ENCODE measurements at places on chromosomes 11 and 22.

DNA sequence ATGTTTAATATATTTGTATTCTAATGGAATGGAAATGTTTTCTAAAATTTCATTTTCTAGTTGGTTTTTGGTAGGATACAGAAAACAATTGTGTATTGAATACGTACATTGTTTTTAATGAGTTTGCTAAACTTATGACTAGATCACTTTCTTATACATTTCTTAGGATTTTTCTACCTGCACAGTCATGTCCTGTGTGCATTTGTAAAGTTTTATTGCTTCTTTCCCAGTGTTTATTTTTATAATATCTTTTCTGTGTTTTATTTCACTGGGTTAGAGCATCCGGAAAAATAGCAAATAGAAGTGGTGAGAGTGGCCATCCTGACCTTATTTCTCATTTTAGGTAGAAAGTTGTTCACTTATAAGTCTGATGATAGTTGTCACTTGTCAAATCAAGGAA lies 103.6 kb downstream of the TMEM135 start:
- no peak for DNase-seq

- DNase-seq, result no peak
These were observed 77.9 kb downstream of the BTBD10 start for GRCh38 chr11:13384908-13385640.

- DNase-seq, result no peak
These were observed 5.1 kb upstream of the WT1 start for GRCh38 chr11:32440312-32440908.

- DNase-seq, result peak; percentile 2
These were observed 62.7 kb downstream of the STK33 start for GRCh38 chr11:8531312-8531711.

DNA sequence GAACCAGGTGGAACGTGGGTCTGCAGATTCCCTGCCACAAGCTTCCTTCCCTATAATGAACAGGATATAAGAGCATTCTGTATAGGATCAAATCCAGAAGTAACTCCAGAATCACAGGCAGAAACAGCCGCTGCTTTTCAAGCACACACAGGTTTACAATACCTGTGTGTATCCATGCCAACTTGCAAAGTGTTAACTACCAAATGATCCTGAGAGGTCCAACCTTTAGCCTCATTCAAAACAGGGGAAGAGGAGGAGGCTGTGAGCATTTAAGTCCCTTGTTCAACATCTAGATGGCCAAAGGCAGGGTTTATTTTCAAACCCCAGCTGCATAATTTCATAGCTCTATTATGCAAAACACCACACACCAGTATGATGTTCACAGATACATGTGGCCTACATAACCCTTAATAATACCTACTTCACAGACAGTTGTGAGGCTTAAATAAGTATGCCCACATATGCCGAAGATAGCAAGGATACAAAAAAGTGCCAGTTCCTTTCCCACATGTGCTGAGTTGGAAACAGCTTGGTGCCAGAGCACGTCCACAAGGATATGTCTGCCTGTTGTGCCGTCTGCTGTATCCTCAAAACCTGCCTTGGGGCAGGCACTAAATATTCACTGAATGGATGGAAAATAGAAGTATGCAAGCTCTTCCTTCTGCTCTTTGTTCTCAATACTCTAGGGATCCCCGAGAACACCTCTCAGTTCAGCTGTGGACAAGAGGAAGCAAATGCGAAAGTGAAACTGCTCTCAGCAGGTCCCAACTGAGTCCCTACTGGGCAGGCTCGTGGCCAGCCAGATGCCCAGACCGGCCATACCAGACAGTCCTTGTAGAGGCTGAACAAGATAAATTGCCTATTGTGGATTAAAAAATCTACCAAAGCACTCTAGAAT lies 66.8 kb downstream of the LARGE1 start:
- DNase-seq, result peak; percentile 59

DNA sequence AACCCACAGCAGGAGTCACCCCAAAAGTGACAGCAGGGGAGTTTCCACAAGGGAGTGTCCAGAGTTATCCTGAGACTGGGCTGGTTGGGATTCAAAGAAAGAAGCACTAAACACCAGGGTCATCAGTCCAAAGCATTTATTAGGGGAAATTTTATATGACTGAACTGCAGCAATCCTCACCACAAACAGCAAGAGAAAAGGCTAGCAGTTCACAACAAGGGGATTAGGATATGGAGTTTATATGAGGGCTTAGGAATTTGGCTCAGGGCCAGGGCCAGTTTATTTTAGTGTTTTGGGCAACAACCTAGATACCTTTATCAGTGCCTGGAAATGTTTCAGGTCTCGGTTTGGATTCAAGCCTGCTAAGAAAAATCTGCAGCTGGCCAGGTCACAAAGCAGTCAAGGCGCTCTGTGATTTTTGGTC lies 4.6 kb upstream of the TMEM126A start:
- DNase-seq, result no peak

DNA sequence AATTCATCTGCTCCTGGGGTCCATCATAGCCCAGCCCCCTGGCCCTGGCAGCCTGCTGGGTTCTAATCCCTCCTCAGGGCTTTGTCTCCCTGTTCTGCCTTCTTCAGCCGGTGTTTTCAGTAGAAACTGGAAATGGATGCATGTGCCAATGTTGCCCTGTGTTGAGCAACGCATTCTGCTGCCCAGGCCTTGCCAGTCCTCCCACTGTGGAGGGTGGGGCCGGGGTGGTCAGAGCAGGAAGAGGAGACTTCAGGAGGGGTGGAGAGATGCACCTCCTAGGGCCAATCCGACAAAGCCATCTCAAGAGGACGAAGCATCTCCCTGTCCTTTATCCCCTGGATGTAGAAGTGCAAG lies 27.6 kb upstream of the ZBTB16 start:
- no peak for DNase-seq

DNA sequence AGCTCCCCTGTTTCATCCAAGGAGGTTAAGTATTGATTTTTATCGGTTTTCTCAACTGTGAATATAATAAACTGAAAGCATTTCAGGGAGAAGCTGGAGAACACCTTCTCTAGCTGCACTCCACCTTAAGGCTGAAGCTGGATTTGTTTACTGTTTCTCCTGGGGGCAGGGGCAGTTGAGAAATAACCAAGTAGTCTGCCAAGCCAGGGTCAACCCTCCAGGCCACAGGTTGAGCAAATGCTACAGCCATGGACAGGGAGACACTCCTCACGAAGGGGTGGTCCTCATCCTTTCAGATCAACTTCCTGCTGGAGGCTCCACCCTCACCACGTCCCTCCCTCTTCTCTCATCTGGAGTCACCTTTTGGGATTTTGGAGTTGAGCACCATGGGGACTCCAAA lies at the start of gene TTC36:
Gene TTC36, plus strand, starts transcription at position 366 of the 400 bp plus-strand sequence. Its CDS starts 21 bp downstream, at position 387.
- no peak for DNase-seq

- DNase-seq, result no peak
These were observed 55.4 kb downstream of the CDON start for GRCh38 chr11:126007238-126007637.

- DNase-seq, result no peak
These were observed 24.5 kb upstream of the CCDC134 start for GRCh38 chr22:41775976-41776375.

DNA sequence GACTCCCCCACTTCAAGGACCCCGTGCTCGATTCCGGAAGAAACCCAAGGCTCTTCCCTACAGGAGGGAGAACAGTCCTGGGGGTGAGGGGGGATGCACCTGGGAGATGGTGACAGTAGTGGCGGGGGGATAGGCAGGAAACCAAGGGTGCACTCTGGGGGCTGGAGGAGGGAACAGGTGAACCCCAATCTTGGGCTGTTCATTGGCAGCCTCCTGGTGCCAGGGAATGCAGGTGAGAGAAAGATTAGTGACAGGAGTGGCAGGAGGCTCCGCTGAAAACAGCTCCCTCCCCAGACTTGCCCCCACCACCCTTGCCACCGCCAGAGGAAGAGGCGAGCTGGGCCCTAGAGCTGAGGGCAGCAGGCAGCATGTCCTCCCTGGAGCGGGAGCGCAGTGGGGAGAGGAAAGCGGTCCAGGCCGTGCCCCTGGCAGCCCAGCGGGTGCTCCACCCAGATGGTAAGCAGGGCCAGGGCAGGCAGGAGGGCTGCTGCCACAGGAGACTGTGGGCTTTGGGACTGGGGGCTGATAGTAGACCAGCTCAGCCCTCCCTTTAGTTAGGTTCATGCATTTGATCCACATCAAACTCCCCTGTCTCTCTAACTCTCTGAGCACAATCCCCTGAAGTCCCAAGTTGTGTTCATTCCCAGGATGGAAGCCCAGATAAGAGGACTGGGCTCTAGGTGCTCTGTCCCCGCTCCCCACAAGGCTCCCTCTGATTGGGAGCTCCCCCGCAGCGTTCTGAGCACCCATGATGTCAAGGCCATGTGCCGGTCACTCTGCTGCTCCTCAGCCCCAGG lies 14.5 kb downstream of the ROBO3 start:
- no peak for DNase-seq

DNA sequence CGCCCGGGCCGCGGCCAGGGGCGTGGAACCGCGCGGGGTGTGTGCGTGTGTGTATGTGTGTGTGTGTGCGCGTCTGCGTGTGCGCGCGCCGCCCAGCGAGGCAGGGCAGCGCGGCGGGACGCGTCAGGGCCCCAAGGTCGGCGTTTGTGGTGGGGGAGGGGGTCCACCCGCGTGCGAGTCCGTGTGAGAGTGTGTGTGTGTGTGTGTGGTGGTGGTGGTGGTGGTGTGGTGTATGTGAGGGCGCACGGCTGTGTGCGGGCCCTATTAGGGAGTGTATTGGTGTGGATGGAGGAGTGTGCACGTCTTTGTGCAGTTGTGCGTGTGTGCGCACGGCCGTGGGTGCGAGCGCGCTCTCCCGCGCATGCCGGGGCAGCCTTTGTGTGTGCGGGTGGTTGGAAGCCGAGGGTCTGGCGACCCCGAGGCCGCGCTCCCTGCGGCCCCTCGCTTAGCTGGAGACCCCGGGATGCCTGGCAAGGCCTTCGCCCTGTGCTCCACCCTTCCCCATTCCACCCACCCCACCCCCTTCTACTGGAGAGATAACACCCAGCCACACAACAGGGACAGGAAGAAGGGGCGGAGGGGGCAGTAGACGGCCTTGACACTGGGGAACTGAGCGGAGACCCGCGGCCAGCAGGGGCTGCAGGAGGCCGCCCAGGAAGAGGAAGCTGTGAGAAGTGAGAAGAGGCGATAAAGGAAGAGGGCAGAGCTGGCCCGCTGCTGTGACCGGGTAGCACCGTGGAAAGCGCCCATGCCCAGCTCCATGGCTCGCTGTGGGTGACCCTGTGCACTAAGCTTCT lies 528 bp upstream of the ARRB1 start:
- DNase-seq, result peak; percentile 9

DNA sequence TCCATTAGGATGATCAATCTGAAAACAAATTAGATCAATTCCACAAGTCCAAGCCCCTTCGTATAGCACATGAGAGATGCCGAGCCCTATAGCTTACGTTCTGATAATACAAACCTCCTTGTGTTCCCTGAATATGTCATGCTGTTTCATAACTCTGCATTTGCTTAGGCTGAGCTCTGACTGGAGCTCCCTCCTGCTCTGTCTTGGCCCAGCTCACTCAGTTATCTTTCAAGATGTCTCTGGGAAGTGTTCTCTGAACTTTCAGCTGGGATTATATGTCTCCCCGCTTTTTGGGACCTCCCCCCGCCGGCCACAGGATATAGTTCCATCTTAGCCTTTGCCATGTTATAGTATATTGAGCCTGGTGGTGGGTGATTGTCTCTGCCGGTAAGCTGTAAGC lies 44.0 kb downstream of the FDX1 start:
- DNase-seq, result no peak

- DNase-seq, result no peak
These were observed 32.2 kb downstream of the C2CD3 start for GRCh38 chr11:74138572-74138971.

DNA sequence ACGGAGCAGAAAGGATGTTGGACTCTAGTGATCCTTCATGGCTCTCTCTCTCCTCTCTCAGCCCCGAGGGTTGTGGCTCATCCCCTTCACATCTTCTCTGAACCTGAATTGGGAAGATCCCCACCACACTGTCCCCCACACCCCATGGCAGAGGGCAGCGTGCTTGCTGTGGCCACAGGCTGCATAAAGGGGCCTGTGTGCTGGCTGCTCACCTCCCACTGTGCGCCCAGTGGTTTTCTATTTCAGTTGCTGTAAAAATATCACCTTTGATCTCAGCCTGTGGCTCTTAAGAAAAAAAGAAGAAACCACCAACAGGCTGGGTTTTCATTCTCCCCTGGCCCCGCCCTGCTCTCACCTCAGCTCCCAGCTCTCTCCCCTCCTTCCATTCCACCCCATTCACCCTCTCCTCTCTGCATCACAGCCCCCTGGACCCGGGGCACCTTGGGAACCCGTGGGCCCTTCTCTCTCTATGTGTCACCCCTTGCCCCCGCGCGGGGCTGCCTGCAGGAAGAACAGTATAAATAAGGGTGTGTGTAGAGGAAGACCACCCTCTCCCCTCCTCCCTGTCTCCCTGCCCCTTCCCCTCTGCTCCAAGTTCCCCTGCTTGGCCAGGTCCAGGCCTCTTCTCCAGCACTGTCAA lies 25.8 kb upstream of the WNT11 start:
- DNase-seq, result no peak

DNA sequence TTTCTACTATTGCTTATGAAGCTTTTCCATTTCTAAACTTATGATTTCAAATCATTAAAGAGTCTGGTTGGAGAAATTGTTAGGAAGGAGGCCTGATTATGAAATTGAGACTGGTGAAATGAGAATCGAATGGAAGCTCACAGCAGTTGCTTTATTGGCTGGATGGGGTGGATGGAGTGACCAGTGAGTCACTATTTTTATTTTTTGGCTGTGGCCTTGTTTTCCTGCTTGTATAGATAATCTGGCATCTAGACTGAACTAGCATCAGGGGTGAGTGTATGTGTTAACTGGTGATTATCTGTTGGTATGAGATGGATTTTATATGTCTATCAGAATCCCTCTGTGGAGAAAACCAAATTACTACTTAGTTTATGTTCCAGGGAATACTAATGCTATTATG lies 36.2 kb downstream of the UVRAG start:
- DNase-seq, result no peak

- DNase-seq, result no peak
These were observed 58.3 kb downstream of the MRTFA start for GRCh38 chr22:40578171-40578570.

DNA sequence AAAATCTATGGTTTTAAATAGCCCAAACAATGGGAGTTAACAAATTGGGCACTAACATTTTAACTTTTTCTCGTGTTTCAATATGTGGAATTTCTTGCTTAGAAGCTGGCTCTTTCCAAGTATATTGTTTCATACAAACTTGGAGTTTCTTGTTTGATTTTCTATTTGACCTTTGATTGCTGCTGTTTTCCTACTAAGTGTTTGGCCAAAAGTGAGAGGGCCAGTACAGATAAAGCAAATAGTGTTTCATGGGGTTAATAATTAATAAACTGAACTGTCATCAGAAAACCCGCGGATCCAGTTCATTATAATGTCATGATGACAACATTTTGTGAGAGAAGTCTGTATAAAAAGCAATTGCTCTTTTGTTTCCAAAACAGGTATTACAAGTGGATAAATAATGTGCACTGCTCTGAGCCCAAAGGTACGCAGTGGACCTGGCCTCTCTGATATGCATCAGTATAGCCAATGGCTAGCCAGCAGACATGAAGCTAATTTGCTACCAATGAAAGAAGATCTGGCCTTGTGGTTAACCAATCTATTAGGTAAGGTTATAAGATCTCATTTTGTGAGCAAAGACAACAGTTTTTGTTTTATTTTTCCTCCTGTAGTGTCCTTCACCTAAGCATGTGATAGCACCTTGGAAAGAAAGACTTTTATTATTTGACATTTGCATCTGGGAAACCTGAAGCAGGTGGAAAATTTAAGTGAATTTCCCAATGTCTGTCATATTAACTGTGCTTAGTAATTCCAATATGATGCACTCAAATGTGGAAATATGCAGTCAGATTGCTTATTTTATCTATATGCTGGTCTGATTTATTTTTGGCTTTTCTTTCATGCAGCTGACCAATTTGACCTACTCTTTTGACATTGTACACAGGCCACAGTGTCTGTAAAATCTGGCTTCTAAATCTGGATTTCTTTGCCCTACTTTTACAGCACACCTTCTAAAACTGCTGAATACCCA lies 8.3 kb downstream of the GAS2 start:
- DNase-seq, result no peak
